Gastroesophageal sphincter (tissue), 4 donors: ENCODE measurements at places on chromosomes 13 and 19. TPM values are rescaled to one million over a fixed set of nuclear protein-coding genes. Genes with fewer than 3 reads are reported as not detected.

Gene RFPL4AL1
- not detected for total RNA-seq

Gene ATP8B3
- 1.4 TPM for total RNA-seq

Gene NOTCH3
- total RNA-seq = 32.5 TPM

Gene IFNL1
- total RNA-seq = not detected

Gene CLC
- not detected for total RNA-seq

Gene LRP3
- total RNA-seq = 36.6 TPM

Gene ZNF440
- 4.8 TPM for total RNA-seq

Gene GIPC3
- 0.94 TPM for total RNA-seq

Gene ALKBH6
- total RNA-seq = 20.9 TPM

Gene GPR183
- 18.2 TPM for total RNA-seq

Gene ATG4D
- 18.4 TPM for total RNA-seq

Gene MAMSTR
- total RNA-seq = 1.6 TPM

Gene C19orf67
- not detected for total RNA-seq

Gene MLNR
- total RNA-seq = 0.35 TPM

Gene ZNF749
- total RNA-seq = 6.5 TPM

Gene KLK14
- total RNA-seq = not detected

Gene VN1R2
- total RNA-seq = not detected

Gene MEIOSIN
- total RNA-seq = not detected

Gene DIS3
- 27.4 TPM for total RNA-seq

Gene RHPN2
- 1.4 TPM for total RNA-seq

Gene LGALS14
- not detected for total RNA-seq

Gene SLC7A10
- not detected for total RNA-seq

Gene NDUFB7
- 393 TPM for total RNA-seq

Gene FXYD3
- total RNA-seq = 1.2 TPM

Gene ZNF30
- 2.3 TPM for total RNA-seq

Gene GPC6
- total RNA-seq = 13.7 TPM

Gene SOX1
- 0.93 TPM for total RNA-seq

Gene IGFL2
- total RNA-seq = not detected

Gene KLK13
- not detected for total RNA-seq

Gene ZNF724
- total RNA-seq = 0.69 TPM

Gene IGFL4
- total RNA-seq = not detected

Gene ZNF799
- total RNA-seq = 3.9 TPM

Gene FBXL12
- total RNA-seq = 27.1 TPM

Gene CRTC1
- 4.8 TPM for total RNA-seq

Gene ZNF417
- total RNA-seq = 16.3 TPM

Gene PRR36
- total RNA-seq = not detected
